ENCODE measurements at places on chromosomes 6 and 20. TPM values are rescaled to one million over a fixed set of nuclear protein-coding genes. Genes with fewer than 3 reads are reported as not detected.

KIF25 gene
- total RNA-seq: 1.2 TPM

BNIP5 gene
- total RNA-seq: not detected

DNA sequence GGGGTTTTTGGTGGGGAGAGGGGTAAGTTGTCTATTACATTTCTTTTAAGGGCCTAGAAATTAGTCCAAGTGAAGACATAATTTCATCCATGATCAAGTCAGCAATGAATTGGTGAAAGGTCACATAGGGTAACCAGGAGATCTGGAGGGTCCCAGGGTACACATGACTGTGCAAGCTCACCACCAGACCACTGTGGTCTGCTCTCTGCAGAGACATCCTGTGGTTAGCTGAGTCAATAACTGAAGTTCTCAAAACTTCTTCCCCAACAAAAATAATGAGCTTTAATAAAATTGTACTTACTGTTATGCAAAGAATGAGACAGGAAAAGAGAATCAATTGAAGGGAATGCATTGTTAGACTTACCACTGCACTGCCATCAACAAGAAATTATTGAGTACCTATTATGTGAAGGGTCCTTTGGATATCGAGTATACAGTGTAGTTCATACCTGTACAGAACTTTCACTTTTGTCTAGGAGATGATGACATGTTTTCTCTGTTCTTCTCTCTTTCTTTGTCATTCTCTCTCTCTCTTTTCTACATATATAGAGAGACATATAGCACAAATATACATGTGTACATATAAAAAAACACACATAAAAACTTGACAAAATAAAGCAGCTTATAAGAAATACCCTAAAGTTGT is 209.8 kb downstream of the GJA1 start:
- no peak overlapping the region for H3K27ac ChIP-seq
- no peak for DNase-seq
- no peaks in the 10 kb centered on the region for H3K4me1 ChIP-seq
- H3K4me3 ChIP-seq: no peak overlapping the region
- H3K27me3 ChIP-seq: no peaks in the 10 kb centered on the region

DNA sequence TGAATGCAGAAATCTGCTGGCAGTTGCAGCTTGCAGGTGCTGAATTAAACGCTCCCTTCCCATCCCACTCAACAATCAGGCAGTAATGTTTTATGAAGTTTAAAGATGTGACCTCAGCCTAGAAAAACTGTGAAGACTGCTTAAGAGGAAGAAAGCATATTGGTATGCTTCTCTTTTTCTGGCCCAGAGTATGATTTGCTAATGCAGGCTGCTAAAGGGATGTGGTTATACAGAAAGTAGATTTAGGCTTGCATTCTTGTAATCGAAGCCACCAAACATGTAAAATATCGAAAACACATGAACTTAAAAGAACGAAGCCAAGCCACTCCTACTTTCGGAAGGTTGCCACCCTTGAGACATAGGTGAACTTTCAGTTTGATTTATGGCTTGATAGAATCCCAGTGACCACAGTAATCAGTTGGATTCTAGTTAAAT is 40.7 kb downstream of the MAP3K5 start:
- no peaks in the 10 kb centered on the region for H3K27me3 ChIP-seq
- H3K4me3 ChIP-seq: no peak overlapping the region
- DNase-seq: no peak
- H3K4me1 ChIP-seq: no peaks in the 10 kb centered on the region
- H3K27ac ChIP-seq: no peak overlapping the region

GRCh38 chr6:91534614-91535013 is 947.7 kb upstream of the MAP3K7 start:
- H3K36me3 ChIP-seq: no peaks in the 10 kb centered on the region
- no peaks in the 10 kb centered on the region for H3K4me1 ChIP-seq
- H3K27ac ChIP-seq: no peak overlapping the region

DNA sequence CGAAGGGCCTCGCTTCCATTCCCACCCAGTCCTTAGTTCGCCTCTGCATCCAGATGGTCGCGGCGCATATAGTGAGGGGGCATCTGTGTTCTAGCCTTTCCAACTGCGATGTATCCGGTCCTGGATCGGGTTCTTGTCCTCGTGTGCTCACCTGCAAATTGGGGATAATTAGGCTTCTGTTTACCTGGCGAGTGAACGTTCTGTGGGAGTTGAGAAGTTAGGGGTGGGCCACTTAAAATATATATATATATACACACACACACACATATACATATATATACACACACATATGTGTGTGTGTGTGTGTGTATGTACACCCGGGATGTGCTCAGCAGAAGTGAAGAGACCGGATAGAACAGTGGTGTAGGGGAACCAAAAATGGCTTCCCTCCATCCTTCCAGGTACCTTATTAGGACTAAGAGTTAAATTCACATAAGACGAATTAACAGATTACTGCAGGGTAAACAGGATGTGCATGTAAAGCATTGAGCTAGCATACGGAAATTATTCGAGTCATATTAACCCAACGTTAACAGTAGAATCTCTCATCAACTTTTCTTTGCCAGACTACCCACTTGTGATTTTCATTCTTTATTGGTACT is 537 bp downstream of the CSTF1 start:
- no peak overlapping the region for H3K27ac ChIP-seq
- H3K36me3 ChIP-seq: peaks cover 16% of the 10 kb centered on the region
- peak overlapping the region; percentile 73 for H3K4me3 ChIP-seq
- H3K4me1 ChIP-seq: peaks cover 21% of the 10 kb centered on the region
- no peak for DNase-seq

- H3K27me3 ChIP-seq: no peaks in the 10 kb centered on the region
- H3K4me1 ChIP-seq: peaks cover 1% of the 10 kb centered on the region
- no peak for DNase-seq
- no peak overlapping the region for H3K4me3 ChIP-seq
- H3K36me3 ChIP-seq: no peaks in the 10 kb centered on the region
- H3K27ac ChIP-seq: no peak overlapping the region
Observed at GRCh38 chr6:150256618-150257272, 112.1 kb upstream of the IYD start.

GRCh38 chr6:124028117-124028516 is 224.5 kb downstream of the NKAIN2 start:
- H3K27ac ChIP-seq: no peak overlapping the region
- H3K4me3 ChIP-seq: no peak overlapping the region
- no peak for DNase-seq

- no peaks in the 10 kb centered on the region for H3K27me3 ChIP-seq
- no peak overlapping the region for H3K4me3 ChIP-seq
- no peaks in the 10 kb centered on the region for H3K36me3 ChIP-seq
- DNase-seq: no peak
- no peaks in the 10 kb centered on the region for H3K4me1 ChIP-seq
Observed at GRCh38 chr6:119138906-119139541, 60.6 kb upstream of the FAM184A start.

DNA sequence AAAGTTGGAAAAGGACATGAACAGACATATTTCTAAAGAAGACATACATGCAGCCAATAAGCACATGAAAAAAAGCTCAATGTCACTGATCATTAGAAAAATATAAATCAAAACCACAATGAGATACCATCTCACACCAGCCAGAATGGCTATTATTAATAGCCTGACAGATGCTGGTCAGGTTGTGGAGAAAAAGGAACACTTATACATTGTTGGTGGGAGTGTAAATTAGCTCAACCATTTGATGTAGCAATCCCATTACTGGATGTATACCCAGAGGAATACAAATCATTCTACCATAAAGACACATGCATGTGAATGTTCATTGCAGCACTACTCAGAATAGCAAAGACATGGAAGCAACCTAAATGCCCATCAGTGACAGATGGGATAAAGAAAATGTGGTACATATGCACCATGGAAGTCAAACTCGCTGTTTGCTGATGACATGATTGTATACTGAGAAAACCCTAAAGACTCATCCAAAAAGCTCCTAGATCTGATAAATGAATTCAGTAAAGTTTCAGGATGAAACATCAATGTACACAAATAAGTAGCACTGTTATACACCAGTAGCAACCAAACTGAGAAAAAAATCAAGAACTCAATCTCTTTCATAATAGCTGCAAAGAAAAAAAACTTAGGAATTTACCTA is 196.8 kb downstream of the ADGB start:
- no peaks in the 10 kb centered on the region for H3K4me1 ChIP-seq
- no peak overlapping the region for H3K4me3 ChIP-seq
